ENCODE measurements at places on chromosomes 16 and 17.
A peak's percentile ranks its signal among the peaks of the same experiment; 100 is the strongest.

GRCh38 chr16:12456355-12456754 lies 347.3 kb downstream of the CPPED1 start:
- DNase-seq: no peak

DNA sequence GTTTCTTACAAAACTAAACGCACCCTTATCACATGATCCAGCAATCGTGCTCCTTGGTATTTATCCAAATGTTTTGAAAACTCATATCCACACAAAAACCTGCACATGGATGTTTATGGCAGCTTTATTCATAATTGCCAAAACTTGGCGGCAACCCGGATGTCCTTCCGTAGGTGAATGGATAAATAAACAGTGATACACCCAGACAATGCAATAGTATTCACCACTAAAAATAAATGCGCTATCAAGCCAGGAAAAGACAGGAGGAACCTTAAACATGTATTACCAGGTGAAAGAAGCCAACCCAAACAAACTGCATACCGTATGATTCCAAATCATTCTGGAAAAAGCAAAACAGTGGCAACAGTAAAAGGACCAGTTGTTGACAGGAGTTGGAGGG lies 10.0 kb downstream of the SPATA32 start:
- no peak for DNase-seq

- DNase-seq: no peak
These were observed 43.3 kb upstream of the CLEC19A start for GRCh38 chr16:19242186-19242585.

GRCh38 chr17:14725729-14726128 lies 424.8 kb downstream of the HS3ST3B1 start:
- no peak for DNase-seq

DNA sequence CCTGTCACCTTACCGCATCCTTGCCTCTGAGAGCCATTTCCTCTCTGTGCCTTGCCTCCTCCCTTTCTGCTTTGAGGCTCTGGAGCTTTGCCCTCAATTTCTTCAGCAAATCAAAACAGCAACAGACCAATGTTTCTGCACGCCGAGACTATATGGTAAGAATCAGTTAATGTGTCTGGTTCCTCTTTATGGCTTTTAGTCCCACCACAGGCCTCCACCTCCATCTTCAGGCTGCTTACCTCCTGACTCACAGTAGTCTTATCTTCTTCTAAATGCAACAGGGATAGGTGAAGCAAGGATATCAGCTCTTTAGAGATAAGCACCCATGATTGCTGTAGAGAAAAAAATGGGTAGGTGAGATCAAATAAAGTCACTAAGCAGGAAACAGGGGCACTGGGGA lies 9.2 kb upstream of the ALDOC start:
- no peak for DNase-seq

DNA sequence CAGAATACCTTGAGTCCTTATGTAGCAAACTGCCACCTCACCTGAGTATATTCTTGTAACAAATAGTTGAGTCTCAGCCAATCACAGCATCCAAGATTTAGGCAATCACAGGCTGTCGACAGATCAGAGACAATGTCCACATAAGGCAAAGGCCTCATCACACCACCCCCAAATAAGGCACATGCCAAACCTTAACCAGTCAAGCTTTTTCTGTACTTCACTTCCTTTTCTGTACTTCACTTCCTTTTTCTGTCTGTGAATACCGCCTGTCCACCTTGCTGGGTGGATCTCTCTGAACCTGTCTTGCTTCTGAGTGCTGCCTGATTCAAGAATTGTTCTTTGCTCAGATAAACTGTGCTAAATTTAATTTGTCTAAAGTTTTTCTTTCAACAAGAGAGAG lies 210.4 kb upstream of the N4BP1 start:
- DNase-seq: no peak

DNA sequence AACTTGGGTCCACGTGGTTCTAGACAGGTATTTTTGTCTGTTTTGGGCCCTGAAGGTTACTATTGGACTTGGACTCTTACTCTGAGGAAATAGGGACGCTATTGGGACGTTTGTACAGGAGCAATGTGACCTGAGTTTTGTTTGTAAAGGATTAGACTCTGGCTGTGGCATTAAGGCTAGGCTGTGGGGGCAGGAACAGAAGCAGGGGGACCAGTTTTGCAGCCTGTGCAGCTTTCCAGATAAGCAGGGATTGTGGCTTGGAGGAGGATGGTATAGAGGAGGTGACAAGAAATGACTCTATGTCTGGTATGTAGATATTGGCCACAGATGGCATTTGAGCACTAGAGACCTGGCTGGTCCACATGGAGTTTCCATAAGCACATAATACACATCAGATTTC lies 12.8 kb downstream of the NOD2 start:
- DNase-seq: no peak

GRCh38 chr16:82358606-82359221 lies 188.7 kb upstream of the MPHOSPH6 start:
- no peak for DNase-seq

GRCh38 chr16:25750488-25751216 lies 58.9 kb downstream of the HS3ST4 start:
- DNase-seq: no peak

GRCh38 chr17:58247511-58248363 lies 9.4 kb downstream of the LPO start:
- DNase-seq: no peak

- no peak for DNase-seq
These were observed 102.8 kb downstream of the FOXL1 start for GRCh38 chr16:86681031-86681756.

GRCh38 chr17:973053-973452 lies 6.5 kb downstream of the NXN start:
- no peak for DNase-seq

DNA sequence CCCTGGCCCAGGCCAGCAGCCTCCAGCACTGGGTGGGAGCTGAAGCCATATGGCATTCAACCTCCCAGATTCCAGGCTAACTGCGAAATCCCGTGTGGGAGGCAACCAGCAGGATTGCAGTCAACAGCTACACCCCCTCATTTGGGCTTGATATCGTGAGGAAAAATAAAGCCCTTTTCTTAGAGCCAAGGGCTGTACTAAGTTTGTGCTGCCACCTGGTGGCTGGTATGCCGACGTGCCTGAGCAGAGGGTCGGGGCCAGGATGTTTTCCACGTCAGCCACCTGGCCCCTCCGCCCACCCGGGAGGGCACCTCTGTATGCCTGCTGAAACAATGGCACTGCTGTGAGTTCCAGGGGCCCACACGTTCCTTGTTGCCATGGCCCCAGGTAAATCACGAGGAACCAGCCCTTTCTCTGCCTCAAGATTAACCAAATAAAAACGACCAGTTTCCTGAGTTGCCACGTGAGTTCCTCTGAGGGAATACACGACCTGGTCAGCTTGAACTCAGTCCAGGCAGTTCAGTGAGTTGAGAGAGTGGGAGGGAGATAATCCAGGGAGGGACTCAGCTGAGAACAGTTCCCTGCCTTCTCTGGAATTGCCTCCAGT lies 9.0 kb downstream of the TMEM98 start:
- DNase-seq: peak; percentile 46

DNA sequence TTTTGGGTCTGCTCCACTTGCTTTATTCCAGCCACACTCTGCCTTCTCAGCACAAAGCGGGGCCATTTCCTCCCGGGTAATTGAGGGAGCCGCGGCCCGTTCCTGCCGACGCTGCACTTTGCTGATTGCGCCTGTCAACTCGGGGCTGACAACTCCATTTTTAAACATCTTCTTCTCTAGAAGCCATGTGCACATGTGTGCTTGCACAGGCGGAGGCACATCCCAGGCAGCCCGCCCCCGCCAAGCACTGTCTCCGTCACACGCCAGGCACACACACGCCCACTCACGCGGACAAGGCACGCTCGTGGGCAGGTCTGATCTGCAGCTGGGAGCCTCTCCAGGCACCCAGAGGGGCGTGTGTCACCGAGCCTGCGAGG lies 63.2 kb downstream of the ENGASE start:
- no peak for DNase-seq

DNA sequence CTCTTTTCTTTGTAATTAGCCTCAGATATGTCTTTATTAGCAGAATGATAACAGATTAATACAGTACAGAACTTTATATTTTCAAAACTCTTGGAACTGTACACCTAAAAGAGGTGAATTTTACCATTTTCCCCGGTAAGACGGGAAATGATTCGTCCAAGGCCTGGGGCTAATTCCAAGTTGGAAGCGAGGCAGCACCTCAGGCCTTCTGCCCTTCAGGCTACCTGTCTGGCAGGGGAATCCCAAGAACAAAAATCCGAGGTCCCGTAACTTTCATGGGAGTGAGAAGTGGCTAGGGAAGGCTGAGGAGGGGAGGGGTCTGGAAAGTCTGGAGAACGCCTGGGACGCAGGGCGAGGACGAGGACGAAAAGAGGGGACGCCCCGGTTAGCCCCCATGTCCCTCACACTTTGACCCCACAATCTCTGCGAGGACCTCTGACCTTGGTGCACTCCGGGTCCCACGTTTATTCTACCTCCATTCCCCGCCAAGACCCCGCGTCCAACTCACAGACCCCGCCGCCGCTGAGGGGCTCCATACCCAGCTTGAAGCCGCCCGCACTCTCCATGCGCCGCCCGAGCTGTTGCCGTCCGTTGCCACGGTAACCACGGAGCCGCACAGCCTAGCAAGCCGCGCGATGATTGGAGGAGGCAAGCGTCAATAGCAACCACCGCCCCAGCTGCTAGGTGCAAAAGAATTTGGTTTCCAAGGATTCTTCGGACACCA lies at the start of gene HYDIN:
Gene HYDIN (minus strand): TSS at position 601 of the 724 bp plus-strand sequence. CDS start 43,827 bp downstream, outside the sequence.
- no peak for DNase-seq

- DNase-seq: peak; percentile 81
These were observed 5.2 kb downstream of the AXIN2 start for GRCh38 chr17:65556014-65556909.

GRCh38 chr16:10121491-10121890 lies 60.7 kb downstream of the GRIN2A start:
- DNase-seq: no peak

GRCh38 chr16:51854401-51854951 lies 692.5 kb downstream of the TOX3 start:
- no peak for DNase-seq

- no peak for DNase-seq
These were observed 546.3 kb upstream of the CDH11 start for GRCh38 chr16:65668064-65668595.

GRCh38 chr17:81517339-81518112 lies 4.9 kb upstream of the ACTG1 start:
- DNase-seq: no peak

- no peak for DNase-seq
These were observed 104.5 kb upstream of the SEC14L1 start for GRCh38 chr17:77036136-77036840.

DNA sequence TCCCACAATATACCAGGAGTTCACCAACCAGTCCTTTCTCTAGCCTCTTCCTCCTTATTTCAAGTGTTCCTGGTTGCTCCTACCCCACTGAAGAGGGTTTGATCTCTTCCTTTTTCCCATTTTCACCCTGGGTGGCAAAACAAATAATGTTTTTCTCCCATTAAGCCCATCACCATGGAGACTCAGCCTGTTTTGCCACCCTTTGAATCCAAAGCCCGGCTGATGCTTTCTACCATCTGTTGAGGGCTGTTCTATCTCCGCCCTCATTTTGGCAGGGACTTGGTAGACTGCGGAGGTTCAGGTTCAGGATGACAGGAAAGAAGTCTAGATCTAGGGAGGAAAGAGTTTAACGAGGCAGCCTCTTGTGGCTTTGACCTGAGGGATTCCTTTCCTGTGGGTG lies 2.6 kb downstream of the DNAH2 start:
- no peak for DNase-seq
